ENCODE measurements at places on chromosomes 2 and 18.

GRCh38 chr2:200993097-200993496, 29.6 kb upstream of the ORC2 start:
- no peak for DNase-seq

- no peak for DNase-seq
Observed at GRCh38 chr2:143429932-143430679, 300.9 kb downstream of the ARHGAP15 start.

- DNase-seq, result no peak
Observed at GRCh38 chr2:136130511-136130910, 12.6 kb upstream of the CXCR4 start.

GRCh38 chr2:191678437-191679100, 633 bp downstream of the NABP1 start:
- peak; percentile 81 for DNase-seq

GRCh38 chr18:2981212-2981728, 31.7 kb downstream of the LPIN2 start:
- no peak for DNase-seq

GRCh38 chr2:97798416-97798815, 85.0 kb downstream of the ZAP70 start:
- DNase-seq, result no peak

GRCh38 chr2:41867553-41867952, 180.3 kb upstream of the PKDCC start:
- no peak for DNase-seq

- no peak for DNase-seq
Observed at GRCh38 chr2:209113026-209113425, 310.8 kb upstream of the MAP2 start.

GRCh38 chr2:57570961-57571360, 475.6 kb upstream of the VRK2 start:
- no peak for DNase-seq

DNA sequence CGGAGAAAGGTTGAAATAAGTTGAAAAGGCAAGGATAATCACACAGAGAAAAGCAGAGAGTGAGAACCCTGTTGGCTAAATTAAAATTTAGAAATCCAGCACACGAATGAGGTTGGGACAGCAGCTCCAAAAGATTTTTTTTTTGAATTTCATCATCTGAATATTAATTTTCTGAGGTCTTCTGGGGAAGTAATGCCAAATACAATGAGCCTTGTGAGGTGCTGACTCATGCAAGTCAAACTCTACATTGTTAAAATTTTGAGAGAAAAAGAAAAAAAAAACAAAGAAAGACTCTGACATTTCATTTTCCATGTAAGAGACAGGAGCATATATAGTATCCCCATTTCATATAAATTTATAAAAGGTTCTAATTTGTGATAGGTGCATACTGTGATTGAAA, 614.2 kb upstream of the CDH2 start:
- DNase-seq, result no peak

DNA sequence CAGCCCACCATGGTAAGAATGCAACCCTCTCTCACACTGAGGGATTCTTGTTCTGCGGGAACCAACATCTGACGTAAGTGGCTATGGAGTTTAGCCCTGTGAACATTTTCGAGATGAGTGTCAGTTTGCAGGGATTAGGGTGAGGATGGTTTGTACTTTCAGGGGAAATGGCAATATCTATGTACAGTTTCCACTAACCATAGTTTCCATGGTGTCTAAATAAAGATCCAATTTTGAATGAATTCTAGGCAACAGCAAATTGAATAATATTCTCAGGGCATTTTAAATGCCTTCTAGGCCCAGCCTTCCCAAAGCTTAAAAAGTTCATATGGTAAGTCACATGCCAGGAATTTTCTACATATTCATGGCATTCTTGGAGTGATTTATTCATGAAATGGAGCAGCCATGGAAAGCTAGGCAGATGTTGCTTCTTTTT, 105.4 kb upstream of the MMADHC start:
- DNase-seq, result no peak

- no peak for DNase-seq
Observed at GRCh38 chr2:74072565-74072964, 75.1 kb downstream of the BOLA3 start.

GRCh38 chr2:235170536-235171521, 219.0 kb downstream of the SH3BP4 start:
- DNase-seq, result no peak

DNA sequence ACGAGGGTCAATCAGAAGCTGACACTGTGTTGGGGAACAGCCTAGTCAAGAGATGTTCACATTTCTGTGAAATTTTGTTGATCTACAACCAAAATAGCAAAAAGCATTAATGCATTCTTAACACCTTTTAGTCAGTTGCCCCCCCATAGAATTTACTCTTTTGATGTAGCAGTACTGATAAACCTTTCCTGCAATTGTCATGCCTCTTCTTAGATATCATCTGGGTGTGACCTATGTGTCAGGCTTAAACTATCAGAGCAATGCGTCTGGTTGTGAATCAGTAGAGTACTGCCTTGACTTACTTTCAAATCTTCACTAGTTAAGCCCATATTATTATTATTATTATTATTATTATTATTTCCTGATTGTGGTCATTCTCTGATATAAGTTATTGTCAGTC, 61.9 kb downstream of the GREB1L start:
- DNase-seq, result no peak

DNA sequence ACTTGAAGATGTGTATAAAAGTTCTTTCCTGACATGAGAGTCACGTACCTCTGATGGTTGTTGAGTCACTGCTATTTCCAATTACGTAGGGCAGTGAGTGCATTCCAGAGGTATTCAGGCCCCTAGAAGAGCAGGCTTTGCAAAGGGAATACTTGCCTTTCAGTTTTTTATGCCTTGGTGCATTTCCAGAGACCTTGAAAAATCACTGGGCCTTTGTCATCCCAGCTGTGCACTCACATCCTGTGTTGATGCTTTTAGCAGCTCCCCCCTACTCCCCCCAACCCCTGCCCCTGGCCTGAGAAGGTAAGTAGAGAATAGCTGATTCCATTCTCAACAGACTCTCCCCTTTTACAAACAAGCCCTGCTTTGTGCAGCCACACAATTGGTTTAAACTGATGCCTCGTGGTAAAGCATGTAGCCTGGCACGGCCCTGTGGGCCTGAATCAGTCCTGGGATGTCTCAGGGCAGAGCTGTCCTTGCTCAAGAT, 174.2 kb downstream of the PRPF40A start:
- DNase-seq, result no peak

DNA sequence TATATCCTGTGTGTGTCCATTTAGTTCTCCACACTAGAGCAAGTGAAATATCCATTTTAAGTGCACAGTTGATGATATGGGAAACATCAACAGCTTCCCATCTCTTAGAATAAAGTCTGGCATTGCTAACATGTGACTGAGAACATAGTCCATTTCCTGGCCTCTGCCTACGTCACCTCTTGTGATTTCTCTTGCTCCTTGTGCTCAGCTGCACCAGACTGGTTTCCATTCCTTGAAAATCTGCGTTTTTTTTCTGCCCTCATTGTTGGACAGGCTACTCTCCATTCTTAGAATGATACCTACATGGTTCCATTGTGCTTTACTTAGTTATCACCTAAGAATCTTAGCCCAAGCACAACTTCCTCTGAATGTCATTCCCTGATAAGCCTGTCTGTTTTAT, 851.2 kb upstream of the ID2 start:
- DNase-seq, result no peak

DNA sequence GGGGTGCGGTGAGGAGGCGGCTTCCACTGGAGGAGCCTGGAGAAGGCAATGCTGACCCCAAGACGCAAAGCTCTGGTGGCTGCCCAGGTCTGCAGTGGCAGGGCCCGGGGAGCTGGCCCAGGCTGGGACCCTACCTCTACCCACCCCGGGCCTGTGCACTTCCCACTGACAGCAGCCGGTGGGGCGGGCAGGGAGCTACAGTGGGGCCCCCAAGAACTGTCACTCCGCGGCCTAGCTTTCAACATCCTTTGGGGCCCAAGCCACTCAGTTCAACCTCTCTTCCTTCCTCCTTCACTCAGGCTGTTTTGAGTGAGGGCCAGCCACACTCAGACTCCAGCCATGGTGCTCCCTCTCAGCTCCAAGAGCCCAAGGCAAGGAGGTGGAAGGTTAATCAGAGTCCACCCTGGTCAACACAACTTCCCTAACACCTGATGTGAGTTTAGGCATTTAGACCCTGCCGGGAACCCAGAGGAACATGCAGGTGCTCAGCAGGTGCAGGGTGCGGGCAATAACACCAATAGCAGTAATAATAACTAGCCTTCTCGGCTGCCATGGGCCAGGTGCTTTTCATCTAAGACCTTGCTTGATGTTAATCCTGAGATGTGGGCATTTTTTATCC, 93.6 kb downstream of the ZFP36L2 start:
- DNase-seq, result no peak

- no peak for DNase-seq
Observed at GRCh38 chr2:135997380-135997779, 12.0 kb upstream of the DARS1 start.

DNA sequence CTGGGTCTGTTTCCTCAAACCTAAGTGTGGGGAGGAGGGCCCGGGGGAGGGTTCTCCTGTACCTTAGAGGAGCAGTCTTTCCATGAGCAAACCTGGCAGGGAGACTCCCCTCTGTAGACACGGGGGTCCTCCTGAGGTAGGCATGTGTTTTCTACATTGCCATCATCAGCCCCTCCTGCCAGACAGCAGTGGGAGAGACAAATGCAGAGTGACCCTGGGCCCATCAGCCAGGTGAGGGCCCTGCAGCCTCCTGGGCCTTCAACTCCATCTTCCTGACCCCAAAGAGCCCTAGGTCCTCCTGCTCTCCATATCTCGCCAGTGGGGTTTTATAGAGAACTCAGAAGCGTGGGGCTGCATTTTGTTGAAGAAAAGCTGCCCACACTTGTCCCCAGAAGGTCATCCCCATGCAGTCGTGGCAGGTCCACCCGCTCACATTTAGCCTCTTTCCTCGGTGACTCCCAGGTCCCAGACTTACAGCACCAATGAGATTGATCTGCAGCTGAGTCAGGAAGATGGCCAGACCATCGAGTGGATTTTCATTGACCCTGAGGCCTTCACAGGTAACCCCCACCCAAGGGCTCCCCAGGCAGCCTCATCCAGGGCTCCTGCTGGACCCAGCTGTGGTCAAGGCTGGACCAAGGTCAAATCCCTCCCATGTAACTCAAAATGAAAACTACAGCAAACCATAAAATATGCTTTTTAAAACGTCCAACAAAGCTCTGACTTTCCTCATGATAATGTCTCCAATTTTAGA, 2.6 kb downstream of the CHRNG start:
- no peak for DNase-seq

- no peak for DNase-seq
Observed at GRCh38 chr2:207157162-207157481, 8.6 kb downstream of the KLF7 start.

DNA sequence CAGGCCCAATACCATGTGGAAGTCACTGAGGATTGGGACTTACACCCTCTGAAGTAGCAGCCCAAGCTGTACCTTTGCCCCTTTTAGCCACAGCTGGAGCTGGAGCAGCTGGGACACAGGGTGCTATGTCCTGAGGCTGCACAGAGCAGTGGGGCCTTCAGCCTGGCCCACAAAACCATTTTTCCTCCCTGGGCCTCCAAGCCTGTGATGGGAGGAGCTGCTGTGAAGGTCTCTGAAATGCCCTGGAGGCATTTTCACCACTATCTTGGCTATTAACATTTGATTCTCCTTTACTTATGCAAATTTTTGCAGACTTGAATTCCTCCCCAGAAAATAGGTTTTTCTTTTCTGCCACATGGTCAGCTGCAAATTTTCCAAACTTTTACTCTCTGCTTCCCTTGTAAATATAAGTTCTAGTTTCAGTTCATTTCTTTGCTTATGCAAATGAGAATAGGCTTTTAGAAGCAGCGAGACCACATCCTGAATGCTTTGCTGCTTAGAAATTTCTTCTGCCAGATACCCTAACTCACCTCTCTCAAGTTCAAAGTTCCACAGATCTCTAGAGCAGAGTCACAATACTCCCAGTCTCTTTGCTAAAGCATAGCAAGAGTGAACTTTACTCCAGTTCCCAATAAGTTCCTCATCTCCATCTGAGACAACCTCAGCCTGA, 213.8 kb upstream of the MGAT5 start:
- DNase-seq, result no peak

GRCh38 chr18:25457601-25458000, 105.6 kb upstream of the ZNF521 start:
- no peak for DNase-seq

GRCh38 chr2:133849341-133849740, 281.1 kb upstream of the NCKAP5 start:
- DNase-seq, result no peak

GRCh38 chr18:60188958-60189357, 183.6 kb downstream of the MC4R start:
- DNase-seq, result no peak

DNA sequence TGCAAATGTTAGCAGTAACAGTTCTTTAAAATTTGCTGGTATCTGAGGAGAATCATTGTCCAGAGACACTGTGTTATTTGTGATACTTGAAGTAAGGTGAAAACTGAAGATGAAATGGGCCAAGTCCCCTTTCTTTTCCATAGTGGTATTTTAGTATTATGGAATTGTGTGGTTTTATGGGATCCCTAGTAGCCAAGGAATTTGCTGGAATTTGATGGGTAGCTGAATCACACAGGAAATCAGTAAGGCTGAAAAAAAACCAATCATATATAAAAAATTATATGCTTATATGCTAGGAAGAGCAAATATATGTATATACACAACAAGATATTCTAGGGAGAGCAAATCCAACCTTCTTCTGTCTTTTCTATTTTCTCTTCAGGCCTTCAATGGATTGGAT, 54.2 kb upstream of the TACR1 start:
- DNase-seq, result no peak

GRCh38 chr2:133286326-133286922, 281.8 kb downstream of the NCKAP5 start:
- DNase-seq, result no peak

DNA sequence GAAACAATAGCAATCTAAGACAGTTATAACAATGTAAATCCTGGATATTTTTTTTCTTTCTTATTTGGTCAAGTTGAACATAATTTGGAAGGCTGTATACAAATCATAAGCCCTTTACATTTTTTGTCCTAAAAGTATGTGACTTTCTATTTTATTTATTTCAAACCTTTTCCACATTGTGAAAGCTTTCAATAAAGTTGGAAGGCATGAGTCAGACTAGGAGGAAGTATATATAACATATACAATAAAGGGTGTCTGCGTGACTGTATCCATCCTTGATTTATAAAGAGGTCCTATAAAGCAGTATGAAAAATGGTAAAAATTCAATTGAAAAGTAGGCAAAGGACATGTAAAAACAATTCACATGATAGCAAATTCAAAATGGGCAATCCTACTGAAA, 44.4 kb downstream of the CRACDL start:
- no peak for DNase-seq

- no peak for DNase-seq
Observed at GRCh38 chr2:197386242-197386641, 48.6 kb downstream of the SF3B1 start.

- DNase-seq, result no peak
Observed at GRCh38 chr18:38851526-38851925, 1285.9 kb upstream of the CELF4 start.

DNA sequence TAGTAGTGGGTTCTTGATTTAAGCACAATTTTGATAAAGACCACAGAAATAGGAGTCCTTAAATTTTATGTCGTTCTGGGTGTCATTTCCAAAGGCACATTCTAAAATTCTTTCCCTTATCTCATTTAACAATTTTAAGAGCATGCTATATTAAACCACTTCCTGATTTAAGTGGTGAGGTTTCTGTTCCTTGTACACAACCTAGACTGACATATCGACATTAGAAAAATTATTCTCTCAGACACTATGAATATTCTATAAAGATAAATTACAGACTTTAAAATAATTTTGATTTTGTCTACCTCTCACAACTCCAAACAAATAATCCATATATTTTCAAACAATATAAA, 923.8 kb downstream of the LRP1B start:
- DNase-seq, result no peak

GRCh38 chr2:105396254-105397024, 2.4 kb downstream of the FHL2 start:
- DNase-seq, result no peak

Data from NK-92 treated with Interleukin-12 subunit alpha and Interleukin-12 subunit beta, amount 100 ng/mL, for 24 hours (cell line).